IMR-90 (cell line): ENCODE measurements at places on chromosomes 5 and 9. TPM values are rescaled to one million over a fixed set of nuclear protein-coding genes. Genes with fewer than 3 reads are reported as not detected.
A peak's percentile ranks its signal among the peaks of the same experiment; 100 is the strongest.

DNA sequence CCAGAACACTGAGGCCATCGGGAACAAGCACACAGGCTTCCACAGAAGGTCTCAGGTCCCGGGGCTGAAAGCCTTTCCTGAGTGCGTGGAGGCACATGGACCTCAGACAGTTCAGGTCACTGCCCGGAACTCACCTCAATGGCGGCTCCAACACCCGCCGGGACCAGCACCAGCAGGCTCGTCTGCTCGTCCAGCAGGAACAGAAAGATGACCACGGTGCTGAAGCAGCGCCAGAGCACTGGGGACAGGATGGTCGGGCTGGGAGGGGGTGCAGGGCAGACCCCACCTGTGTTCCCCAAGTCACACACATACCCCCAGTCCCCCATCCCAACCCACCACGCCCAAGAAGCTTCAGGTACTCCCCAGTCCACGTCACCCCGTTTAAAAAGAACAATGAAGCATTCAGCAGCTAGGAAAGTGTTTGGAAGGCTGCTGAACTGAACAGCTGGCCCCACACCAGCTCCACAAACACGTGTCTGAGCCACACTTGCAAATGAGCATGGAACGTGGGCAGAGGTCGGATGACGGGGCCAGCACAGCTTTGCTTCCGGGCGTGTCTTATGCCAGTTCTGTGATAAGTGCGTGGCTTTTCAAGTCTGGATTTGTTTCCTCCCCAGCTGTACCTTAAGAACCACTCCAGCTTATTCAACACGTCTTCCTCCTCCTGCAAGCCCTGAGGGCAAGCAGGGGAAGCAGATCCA lies 14.6 kb downstream of the CLPTM1L start:
- no peak for DNase-seq

DNA sequence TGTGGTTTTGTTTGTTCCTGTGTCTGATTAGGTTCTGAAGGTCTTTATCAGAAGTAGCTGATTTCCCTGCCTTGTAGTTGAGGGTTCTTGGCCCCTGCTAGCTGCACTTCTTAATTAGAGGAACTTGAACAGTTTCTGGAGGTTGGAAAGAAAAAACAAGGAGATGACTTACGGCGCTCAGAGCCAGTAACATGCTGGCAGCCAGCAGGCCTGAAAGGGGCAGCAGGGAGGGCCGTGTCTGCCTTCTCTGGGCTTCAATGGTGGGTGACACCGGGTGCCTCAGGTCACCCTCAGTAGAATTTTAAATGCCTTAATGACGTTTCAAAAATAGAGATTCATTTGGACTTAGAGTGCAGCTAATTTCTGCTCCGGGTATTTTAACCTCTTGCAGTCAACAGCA lies 15.8 kb downstream of the UBE2QL1 start:
- no peak for DNase-seq

DNA sequence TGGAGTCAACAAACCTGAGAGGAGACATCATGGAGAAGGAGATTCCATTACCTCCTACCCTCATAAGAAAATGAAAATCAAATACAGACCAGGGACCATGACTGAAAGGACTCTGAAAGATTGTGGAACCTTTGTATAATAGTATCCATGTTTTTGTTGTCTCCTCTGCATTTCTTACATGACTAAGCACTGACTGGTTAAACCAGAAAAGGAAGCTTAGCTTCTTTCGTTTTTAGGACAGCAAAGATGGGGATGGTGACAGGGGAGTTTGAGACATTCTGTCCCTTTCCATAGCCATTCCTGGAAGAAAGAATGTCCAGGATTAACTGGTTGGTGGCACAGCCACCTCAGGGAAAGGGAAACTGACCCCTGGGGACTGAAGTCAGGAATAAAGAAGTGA lies 22.2 kb downstream of the ITGA1 start:
- peak; percentile 62 for DNase-seq

IRX4 gene
- polyA plus RNA-seq = not detected in 2 replicates

- no peak for DNase-seq
Observed at GRCh38 chr5:161783297-161783696, 64.6 kb upstream of the GABRA1 start.

CYSRT1 gene
- 0.84 and 0.93 TPM in 2 replicates for polyA plus RNA-seq
